ENCODE measurements at places on chromosomes 6 and 20. TPM values are rescaled to one million over a fixed set of nuclear protein-coding genes. Genes with fewer than 3 reads are reported as not detected.

- peak; percentile 6 for ATAC-seq
These were observed 631 bp downstream of the MDGA1 start for GRCh38 chr6:37696841-37697662.

GRCh38 chr20:14431568-14431967 is 94.2 kb upstream of the FLRT3 start:
- no peak for ATAC-seq

GRIK2 gene
- 0.44 TPM for total RNA-seq

MAP3K5 gene
- total RNA-seq = 14.5 TPM

GRCh38 chr20:36775196-36775595 is 1.6 kb upstream of the DSN1 start:
- ATAC-seq = no peak

GRCh38 chr6:134482593-134483270 is 164.8 kb upstream of the SGK1 start:
- peak; percentile 48 for ATAC-seq

DNA sequence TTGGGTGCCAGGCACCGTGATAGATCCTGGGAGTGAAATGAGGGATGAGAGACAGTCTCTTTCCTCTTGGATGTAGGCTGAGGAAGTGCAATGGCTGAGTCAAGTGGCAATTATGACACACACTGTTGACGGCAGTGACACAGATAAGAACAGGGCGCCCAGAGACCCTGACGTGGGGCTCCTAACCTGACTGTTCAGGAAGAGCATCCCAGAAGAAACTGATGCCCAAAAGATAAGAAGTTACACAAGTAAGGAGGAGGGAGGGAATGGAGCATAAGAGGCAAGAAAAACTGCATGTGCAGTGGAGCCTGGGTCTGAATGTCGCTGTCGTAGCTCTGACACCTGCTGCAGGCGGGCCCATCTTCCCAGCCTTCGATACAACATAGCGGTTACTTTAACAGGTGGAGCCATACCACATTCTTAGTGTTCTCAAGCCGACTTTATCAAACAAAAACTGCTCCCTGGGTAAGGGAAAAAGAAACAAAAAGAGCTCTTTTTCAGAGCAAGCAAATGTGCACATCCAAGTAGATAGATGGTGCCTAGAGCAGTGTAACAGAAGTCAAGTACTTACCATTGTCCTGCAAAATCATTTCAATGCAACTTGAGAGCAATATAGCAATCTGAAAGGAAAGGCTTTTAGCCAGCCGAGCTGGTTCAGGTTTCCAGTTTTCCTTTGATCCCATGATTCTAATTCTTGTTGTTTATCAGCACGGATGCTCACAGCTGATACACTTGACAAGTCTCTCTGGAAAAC is 463.9 kb upstream of the JARID2 start:
- ATAC-seq = no peak

- peak; percentile 34 for ATAC-seq
These were observed 510.2 kb upstream of the SULF2 start for GRCh38 chr20:48295445-48295903.

- no peak for ATAC-seq
These were observed 36.7 kb upstream of the AKIRIN2 start for GRCh38 chr6:87738744-87739143.

GRCh38 chr6:129141499-129141898 is 258.6 kb downstream of the LAMA2 start:
- ATAC-seq = no peak

MEP1A gene
- not detected for total RNA-seq

HSPA12B gene
- 1.2 TPM for total RNA-seq

DNA sequence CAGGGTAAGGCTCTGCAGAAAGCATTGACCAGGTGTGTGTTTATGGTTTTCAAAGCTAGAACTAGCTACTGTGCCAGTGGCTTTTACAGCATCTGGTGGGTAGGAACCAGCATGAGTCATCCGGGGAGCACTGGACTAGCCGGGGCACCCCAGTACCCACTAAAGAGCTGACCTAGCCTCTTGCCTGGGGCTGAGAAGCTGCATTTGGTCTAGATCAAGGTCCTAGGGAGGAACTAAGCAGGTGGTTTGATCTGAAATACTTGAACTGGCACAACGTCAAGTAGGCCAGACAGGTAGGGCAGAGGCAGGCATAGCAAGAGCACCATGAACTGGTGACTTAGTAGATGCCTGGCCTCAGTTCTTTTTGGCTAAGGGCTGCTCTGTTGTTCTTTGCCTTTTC is 109.8 kb upstream of the PTPRK start:
- no peak for ATAC-seq

DNA sequence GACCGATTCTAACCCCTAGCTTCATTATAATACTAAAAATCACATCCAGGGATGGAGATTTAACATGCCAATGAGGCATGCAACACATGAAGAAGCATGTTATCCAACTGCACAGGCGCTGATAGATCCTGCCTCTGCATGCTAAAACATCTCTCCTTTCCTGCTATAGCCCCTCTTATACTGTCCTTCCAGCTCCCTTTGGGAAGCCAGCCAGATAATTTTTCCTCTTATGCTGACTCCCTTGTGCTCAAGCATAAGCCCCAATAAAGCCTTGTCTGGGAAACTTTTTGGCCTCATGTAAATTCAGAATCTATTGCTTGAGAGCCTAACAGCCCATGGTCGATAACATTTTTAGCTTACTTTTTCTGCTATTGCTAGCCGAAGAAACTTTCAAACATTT is 404.3 kb downstream of the EPM2A start:
- no peak for ATAC-seq

GRCh38 chr6:85273870-85274269 is 176.0 kb upstream of the NT5E start:
- no peak for ATAC-seq

DNA sequence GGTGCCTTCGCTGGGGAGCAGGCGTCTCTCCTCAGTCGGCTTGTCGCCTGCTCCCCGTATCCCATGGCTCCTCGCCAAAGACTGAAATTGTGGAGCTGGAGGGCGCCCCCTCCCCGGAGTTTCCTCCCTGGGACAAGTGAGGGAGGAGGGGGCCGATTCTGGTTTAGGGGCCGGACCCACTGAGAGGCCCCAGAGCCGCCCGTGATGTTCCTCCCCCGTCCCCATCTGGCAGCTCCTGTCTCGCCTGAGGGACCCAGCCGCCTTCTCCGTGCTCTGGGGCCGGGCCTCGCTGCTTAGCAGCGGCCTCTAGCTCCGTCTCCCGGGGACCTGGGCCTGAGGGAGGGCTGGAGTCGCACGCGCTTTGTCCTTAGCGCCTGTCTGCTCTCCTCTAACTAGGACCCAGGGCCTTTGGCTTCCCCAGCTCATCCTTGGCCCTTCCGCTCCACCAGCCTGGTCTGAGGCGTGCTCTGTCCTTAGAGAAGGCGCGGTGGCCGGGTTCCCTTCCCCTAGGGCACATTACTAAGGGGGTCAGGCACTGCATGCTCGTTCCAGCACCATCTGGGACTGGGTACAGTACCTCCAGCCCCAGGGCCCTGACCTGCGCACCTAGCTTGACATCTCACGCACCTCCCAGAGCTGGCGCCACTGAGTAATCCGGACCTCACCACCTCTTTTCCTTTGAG is 29.7 kb downstream of the SLC12A5 start:
- ATAC-seq = peak; percentile 12

- ATAC-seq = no peak
These were observed 22.1 kb downstream of the NUDT3 start for GRCh38 chr6:34370361-34370760.

- no peak for ATAC-seq
These were observed 30.5 kb upstream of the IPCEF1 start for GRCh38 chr6:154386848-154387717.

MAP3K4 gene
- total RNA-seq = 43.4 TPM

TBXT gene
- not detected for total RNA-seq

DNA sequence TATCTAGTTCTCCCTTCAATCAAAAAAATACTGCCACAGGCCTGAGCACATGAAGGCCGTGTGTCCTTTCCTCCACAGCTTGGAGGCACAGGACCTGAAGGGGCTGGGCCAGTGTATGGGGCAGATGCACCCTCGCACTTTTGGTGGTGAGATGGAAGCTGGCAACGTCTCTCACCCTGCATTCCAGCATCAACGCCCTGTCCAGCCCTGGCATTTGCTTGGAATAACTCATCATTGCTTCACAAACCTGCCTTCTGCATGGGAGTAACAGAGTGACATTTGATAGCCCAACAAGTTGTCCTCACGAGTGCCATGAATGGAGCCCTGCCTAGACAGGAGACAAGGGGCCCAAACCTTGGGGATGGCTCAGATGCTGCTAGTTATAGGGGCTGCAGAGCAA is 257.9 kb downstream of the SMOC2 start:
- ATAC-seq = no peak

PI3 gene
- total RNA-seq = 1,694 TPM

DNA sequence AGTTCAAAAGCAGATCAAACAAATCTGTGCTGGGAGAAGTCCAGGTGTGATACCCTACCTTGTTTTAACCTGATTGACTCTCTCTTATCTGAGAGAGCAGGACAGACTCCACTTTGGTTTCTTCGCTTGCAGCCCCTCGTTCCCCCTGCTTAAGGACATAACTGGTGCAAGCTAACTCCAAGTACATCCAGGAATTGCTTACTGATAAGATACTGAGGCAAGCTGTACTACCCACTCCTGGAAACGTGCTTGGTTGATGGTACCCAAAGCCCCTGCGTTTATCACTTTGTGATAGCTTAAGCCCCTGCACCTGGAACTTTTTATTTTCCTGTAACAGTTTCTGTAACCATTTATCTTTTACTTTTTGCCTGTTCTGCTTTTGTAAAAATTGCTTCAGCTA is 157.0 kb upstream of the OLIG3 start:
- no peak for ATAC-seq

DNA sequence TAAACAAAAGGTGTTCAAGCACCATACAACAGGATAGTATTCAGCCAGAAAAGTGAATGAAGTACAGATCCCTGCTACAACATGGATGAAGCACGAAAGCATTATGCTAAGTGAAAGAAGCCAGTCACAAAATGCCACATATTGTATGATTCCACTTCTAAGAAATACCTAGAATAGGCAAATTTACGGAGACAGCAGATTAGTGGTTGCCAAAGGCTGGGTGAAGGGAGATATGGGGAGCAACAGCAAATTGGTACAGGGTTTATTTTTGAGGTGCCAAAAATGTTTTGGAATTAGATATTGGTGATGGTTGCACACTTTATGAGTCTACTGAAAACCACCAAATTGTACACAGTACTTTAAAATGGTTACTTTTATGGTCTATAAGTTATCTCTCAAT is 23.2 kb downstream of the MAP3K5 start:
- no peak for ATAC-seq

- ATAC-seq = no peak
These were observed 1418.7 kb downstream of the GRIK2 start for GRCh38 chr6:102812242-102812641.

GRCh38 chr6:113394216-113394615 is 462.9 kb upstream of the MARCKS start:
- ATAC-seq = no peak

GRCh38 chr6:152502421-152503188 is 134.6 kb downstream of the SYNE1 start:
- ATAC-seq = no peak

KCNK16 gene
- total RNA-seq = not detected

TSHZ2 gene
- 10.3 TPM for total RNA-seq

DNA sequence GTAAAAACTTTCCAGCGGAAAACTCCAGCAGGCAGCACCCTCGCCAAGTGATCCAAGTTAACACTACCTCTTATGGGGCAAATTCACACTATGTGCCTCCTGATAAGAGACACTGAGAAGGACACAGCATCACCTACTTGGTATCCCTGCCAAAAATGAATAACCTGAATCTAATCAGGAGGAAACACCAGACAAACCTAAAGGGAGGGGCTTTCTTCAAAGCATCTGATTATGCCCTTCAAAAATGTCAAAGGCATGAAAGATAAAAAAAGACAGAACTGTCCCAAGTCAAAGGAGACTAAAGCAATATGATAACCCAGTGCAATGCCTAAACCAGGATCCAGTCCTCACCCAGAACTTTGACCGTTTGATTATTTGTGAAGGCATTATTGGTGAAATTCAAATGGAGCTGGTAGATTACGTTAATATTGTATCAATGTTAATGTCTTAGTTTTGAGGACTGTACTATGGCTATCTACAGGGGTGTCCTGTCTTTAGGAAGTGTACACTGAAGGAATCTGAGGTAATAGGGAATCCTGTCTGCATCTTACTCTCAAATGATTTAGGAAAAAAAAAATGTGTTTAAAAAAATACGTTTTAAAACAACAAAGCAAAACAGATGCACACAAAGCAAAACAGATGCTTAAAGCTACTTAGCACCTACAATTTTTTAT is 8.3 kb downstream of the TBC1D7 start:
- no peak for ATAC-seq

PCSK2 gene
- total RNA-seq = 0.12 TPM

TGM3 gene
- total RNA-seq = 1,379 TPM

RAET1G gene
- total RNA-seq = 24.7 TPM

GRCh38 chr6:6386010-6386409 is 65.5 kb upstream of the F13A1 start:
- ATAC-seq = no peak

- no peak for ATAC-seq
These were observed 6.4 kb downstream of the SLC2A12 start for GRCh38 chr6:134046054-134046453.

DNA sequence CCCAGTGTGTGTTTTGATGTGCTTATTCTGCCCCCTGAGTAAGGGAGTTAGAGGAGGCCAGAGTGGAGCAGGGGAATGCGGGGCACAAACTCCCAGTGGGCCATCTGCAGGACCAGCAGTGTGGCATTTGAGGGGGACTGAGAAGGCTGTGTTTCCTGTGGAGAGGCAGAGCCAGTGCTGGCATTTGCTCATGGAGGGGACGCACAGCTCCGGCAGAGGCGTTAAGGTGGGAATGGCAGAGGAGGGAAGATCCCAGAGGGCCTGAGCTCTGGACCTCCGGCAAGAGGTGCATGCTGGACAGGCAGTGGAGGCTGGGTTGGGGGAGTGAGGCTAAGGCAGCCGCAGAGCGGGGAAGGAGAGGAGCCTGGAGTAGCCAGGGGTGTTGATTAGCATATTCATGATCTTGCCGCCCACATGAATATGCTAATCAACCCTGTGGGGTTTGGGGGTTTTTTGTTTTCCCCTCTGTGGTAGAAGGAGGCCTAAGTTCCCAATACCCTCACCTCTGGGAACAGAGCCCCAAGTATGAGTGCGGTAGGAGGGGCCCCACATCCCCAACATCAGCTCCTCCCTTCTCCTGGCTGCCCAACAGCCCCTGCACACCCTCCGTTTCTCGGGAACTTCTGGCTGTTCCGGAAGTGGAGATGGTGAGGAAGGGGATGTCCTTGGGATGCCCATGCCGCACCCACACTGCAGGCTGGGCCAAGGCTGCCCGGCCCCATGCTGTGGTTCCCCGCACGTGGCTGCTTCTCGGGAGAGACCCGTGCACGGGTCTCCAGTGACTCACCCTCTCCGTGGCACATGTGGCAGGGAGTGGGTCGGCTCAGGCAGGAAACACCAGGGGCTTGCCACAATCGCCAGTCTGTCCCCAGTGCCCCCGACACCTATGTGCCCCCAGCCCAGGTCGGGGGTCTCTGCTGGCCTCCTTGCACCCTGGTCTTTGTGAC is 33.8 kb downstream of the DLGAP4 start:
- no peak for ATAC-seq

GRCh38 chr6:163408352-163408991 is 6.0 kb upstream of the QKI start:
- ATAC-seq = no peak

DTD1 gene
- 36.1 TPM for total RNA-seq
